Lower lobe of right lung (tissue), 2 donors: ENCODE measurements at places on chromosomes 12 and 14. TPM values are rescaled to one million over a fixed set of nuclear protein-coding genes. Genes with fewer than 3 reads are reported as not detected.

DNA sequence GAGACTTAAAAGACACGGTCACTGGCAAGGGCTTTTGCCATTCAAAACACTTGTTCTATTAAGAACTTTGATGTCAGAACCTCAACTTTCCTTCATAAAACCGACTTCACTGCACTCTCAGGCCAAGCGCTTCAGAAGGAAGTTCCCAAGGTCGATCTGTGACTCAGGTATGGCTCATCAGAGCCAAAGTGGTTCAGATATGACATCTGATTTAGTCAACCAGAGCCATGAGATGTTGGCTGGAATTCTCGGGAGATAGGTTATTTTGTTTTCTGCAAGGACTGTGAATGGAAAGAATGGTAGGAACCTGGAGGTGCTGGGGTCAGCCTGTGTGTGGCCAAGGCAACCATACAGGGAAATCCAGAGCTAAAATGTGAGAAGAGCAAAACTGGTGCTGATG lies 445.6 kb downstream of the GLT1D1 start:
- DNase-seq, result no peak

DNA sequence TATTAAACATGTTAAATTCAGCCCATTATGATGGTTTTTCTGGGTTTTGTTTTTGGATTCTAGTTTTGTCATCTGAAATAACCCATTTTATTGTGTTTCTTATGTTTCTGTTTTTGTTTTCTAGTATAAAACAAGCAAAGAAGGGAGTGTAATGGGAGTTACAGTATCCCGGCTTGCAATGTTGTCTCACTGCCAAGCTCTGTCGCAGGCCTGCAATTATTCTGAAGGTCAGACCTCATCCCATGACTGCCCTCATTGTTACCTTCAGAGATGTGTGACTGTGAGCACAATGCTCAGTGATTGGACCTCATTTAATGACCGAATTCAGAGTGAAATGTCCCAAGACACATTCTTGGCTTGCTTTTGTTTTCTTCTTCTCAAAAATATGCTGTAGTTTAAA lies 73.0 kb upstream of the ATF1 start:
- DNase-seq, result no peak

DNA sequence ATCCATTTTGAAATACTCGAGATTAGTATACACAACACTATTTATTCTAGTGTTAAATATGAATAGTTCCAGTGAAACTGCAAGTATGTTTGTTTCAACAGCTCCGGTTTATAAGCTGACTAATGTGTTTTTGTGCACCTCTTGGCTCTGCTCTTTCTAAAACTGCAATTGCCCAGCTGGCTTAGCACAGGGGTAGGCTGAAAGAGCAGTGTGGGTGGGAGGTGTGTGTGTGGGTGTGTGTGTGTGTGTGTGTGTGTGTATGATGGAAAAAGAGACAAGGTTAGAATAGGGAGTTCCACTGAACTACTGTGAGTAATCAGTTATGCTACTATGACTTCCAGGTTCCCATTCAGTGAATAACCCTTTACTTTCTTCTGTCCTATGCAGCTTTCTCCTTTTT lies 37.8 kb upstream of the DDHD1 start:
- DNase-seq, result no peak

GRCh38 chr12:49664591-49665239 lies 41.4 kb downstream of the PRPF40B start:
- no peak for DNase-seq

GRCh38 chr12:30930238-30930637 lies 3.7 kb downstream of the TSPAN11 start:
- no peak for DNase-seq

- DNase-seq, result peak; percentile 45
Measured at GRCh38 chr12:53057816-53058500, 8.1 kb downstream of the TNS2 start.

DNA sequence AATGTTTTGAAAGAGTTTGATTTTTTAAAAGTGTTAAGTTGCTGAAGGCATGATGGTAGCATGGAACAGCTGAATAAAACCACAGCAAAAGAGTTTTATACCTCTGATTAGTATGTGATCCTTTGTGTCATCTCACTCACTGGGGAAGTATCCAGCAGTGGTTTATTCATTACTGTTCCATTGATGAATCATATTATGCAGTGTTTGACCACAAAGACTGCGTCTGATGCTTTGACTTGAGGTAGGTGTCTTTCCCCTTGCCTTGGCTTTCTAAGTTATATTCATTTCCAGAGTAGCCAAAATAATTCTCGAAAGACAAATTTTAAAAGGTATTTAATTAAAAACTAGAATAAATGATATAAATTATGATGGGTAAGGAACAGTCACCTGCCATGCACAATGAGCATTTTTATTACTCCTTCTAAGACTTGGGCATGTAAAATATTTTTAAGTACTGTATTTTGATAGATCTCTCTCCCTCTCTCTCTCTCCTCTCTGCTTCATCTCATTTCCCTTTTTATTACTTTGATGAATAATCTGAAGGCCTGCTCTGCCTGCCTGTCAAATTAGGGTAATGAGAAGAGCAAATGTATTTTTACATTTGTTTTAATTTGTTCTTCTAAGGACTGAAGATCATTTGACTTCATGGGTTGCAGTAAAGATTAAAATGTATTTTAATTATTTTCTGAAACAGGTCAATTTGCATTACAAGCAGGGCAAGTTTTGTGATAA lies 164.9 kb downstream of the NAV3 start:
- DNase-seq, result no peak

GRCh38 chr12:90939382-90939781 lies 15.6 kb downstream of the CCER1 start:
- DNase-seq, result no peak

DNA sequence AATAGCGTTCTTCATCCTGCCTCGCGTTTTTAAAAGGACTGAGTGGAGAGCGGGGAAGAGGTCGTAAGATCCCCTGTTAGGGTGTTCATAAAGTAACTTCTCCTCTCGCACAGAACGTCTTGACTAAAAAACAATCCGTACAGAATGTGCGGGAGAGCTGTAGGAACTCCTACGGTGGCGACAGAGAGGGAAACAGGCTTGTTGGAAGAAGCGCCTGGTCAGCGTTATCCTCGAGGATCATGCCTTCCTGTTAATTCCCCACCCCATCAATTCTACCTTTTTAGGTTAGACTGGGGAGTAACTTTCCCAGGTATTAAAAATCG lies 399 bp upstream of the WASHC4 start:
- DNase-seq, result no peak

DNA sequence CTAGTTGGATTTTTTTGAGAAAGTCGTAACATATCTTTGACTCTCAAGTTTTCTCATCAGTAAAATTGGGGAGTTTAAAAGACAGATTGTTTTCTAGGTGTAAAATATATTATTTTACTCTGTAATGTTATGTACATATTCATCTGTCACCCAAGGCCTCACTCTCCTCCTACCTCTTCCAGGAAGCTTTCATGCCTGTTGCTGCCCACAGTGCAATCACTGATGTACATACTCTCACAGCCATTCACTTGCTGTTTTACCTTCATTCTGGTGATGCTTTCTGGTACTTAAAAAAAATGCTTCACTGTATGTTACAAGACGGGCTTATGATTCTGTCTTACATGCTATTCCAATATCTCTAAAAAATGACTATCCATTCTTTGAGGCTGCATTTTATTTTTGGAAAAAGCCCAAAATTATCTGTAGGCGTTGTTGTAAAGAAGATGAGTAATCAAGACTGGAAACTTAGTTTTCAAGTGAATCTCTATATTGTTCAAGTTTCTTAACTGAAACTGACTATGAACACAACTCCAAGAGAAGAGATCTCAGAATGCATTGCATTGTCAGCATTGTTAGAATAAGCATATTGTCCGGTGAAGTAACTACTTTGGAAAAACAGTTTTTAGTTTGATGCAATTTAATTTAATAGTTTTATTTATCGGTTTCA lies 82.5 kb downstream of the LMO3 start:
- DNase-seq, result no peak

DNA sequence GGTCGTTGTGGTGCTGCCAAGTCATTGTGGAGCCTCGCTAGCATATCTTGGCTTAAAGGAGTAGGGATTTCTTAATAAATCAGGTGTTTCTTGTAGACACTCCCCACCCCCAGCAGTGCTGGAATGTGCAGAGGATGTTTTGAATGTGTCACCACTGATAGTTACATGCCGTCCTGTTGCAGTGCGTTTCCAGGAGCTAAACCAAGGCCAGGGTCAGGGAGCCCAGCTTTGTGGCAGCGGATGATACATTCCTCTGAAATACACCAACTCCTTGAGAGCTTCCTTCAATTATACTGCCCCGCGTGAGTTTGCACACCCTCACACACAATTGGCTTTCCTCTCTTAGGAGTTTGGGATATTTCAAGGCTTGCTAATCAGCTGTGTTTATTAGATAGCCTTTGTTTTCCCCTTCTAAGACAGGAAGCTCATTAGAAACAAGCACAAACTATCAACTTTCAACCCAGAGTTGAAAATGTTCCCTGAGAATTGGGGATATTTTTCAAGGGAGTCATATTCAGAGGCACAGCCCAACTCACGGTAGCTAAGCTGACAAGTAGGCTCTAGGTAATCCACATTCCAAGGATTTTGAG lies 154.9 kb downstream of the C12orf75 start:
- DNase-seq, result no peak

DNA sequence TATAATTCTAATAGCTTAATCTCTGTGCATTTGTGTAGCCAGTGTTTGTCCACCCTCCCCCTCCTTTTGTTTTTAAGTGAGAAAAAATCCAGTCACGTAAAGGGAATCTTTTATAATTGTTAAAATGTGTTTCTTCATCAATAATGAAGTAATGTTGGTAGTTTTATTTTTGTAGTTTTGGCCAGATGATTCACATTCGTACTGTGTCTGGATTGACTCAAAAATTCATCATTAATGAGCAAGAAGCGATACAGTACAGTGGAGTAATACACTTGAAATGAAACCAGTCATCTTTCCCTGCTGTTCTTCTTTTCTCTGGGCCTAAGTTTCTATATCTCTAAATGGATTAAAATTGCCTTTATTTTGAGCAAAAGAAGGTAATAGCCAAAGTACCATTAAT lies 86.5 kb downstream of the SRGAP1 start:
- DNase-seq, result no peak

DNA sequence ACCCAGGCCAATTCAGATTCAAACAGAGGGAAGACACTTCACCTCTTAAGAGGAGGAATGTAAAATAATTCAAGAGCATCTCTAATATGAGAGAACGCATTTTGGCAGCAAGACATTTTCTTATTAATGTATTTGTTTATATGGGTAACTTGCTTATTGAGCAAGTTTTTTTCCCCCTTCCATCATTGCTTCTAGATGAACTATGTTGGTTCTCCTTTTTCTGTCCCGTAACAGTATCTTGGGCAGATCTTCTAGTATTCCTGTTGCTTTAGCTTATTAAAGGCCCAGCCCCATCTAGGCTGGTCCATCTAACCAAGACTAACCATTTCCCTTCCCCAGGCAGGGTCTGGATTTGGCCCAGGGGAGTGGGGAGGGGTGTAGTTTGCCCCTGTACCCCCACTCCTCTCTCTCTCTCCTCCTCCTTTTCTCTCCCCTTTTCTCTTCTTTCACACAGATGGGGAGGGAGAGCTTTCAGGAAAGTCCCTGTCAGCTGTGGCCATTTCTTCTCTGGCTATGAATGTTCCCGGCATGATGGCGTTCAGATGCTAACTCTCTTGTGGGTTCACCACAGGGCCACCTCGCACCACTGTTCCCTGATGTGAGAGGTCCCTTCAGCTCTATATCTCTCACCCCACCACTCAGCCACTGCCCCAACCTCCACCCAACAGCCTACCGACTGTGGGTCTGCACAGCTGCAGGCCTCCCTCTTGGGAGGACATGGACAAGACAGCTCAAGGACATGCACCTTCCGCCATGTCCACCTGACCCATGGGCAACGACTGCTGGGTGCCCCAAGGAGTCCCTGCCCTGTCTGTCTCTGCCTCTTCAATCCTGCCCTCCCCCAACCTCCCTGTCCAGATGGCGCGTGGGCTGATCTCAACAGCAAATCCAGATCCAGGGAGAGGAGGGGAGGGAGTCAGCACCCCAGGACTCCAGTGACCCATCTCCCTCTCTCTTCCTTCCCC lies 15.8 kb upstream of the RPS6KL1 start:
- DNase-seq, result no peak

- no peak for DNase-seq
Measured at GRCh38 chr12:88854260-88854659, 274.0 kb upstream of the KITLG start.

GRCh38 chr14:26486922-26487321 lies 110.9 kb downstream of the NOVA1 start:
- no peak for DNase-seq

GRCh38 chr14:24965934-24966578 lies 83.9 kb downstream of the STXBP6 start:
- DNase-seq, result no peak

PTPN11 gene
- total RNA-seq, result 87.5 TPM

KLRC3 gene
- total RNA-seq, result not detected

HPD gene
- 2.5 TPM for total RNA-seq
